ENCODE measurements at places on chromosomes 13 and 19. TPM values are rescaled to one million over a fixed set of nuclear protein-coding genes. Genes with fewer than 3 reads are reported as not detected.

Gene ELSPBP1
- not detected for polyA plus RNA-seq

Gene GFY
- not detected for polyA plus RNA-seq

Gene ZNF665
- 3.6 TPM for polyA plus RNA-seq

Gene LRRC25
- 6.0 TPM for polyA plus RNA-seq

Gene LSM4
- 285 TPM for polyA plus RNA-seq

Gene APOC1
- polyA plus RNA-seq: 46.2 TPM

Gene SLC15A1
- 2.1 TPM for polyA plus RNA-seq

Gene GRK1
- not detected for polyA plus RNA-seq

Gene PNMA8A
- not detected for polyA plus RNA-seq

Gene GSX1
- not detected for polyA plus RNA-seq

Gene OR7D2
- polyA plus RNA-seq: 0.01 TPM

Gene DCAF15
- 11.3 TPM for polyA plus RNA-seq

Gene MAP4K1
- 4.8 TPM for polyA plus RNA-seq

Gene CD209
- 2.9 TPM for polyA plus RNA-seq

Gene SRRM5
- not detected for polyA plus RNA-seq

Gene NLRP11
- polyA plus RNA-seq: 0.04 TPM

Gene CPAMD8
- 1.8 TPM for polyA plus RNA-seq

Gene CGB2
- polyA plus RNA-seq: 3.0 TPM

Gene NKG7
- 14.5 TPM for polyA plus RNA-seq

Gene LILRA2
- polyA plus RNA-seq: 0.66 TPM

Gene TNFSF13B
- polyA plus RNA-seq: 11.5 TPM

Gene CEACAM1
- 444 TPM for polyA plus RNA-seq

Gene FAM98C
- polyA plus RNA-seq: 27.0 TPM

Gene CYP2A6
- not detected for polyA plus RNA-seq

Gene SULT2A1
- 0.07 TPM for polyA plus RNA-seq

Gene PGLYRP1
- polyA plus RNA-seq: not detected

Gene DNAJC3
- 6.0 TPM for polyA plus RNA-seq

Gene LAIR1
- 34.6 TPM for polyA plus RNA-seq

Gene UBE2L5
- 0.09 TPM for polyA plus RNA-seq

Gene TECR
- polyA plus RNA-seq: 139 TPM

Gene FFAR1
- 0.06 TPM for polyA plus RNA-seq

Measured in sigmoid colon (tissue), 7 donors.